Adipose tissue (tissue), 3 donors: ENCODE measurements at places on chromosomes 1 and 21. TPM values are rescaled to one million over a fixed set of nuclear protein-coding genes. Genes with fewer than 3 reads are reported as not detected.

LEMD1 gene
- 0.22 TPM for polyA plus RNA-seq

HSPA6 gene
- polyA plus RNA-seq, result 49.1 TPM

CELA3B gene
- 8.1 TPM for polyA plus RNA-seq

TRNP1 gene
- 9.1 TPM for polyA plus RNA-seq

KRTAP13-4 gene
- polyA plus RNA-seq, result not detected

DONSON gene
- polyA plus RNA-seq, result 8.7 TPM

ST6GALNAC5 gene
- polyA plus RNA-seq, result 0.29 TPM

CASZ1 gene
- polyA plus RNA-seq, result 3.7 TPM

C1orf56 gene
- 1.8 TPM for polyA plus RNA-seq

KLF17 gene
- not detected for polyA plus RNA-seq

APOBEC4 gene
- polyA plus RNA-seq, result 0.02 TPM

TTC24 gene
- not detected for polyA plus RNA-seq

CELA2B gene
- not detected for polyA plus RNA-seq

LCE3D gene
- polyA plus RNA-seq, result not detected

PRELP gene
- polyA plus RNA-seq, result 69.6 TPM

FMO2 gene
- polyA plus RNA-seq, result 3.3 TPM

KRTAP26-1 gene
- not detected for polyA plus RNA-seq
